Placental epithelial cell (primary cell): ENCODE measurements at places on chromosomes 1 and 21. TPM values are rescaled to one million over a fixed set of nuclear protein-coding genes. Genes with fewer than 3 reads are reported as not detected.

CCDC190 gene
- not detected in 2 replicates for total RNA-seq

CXADR gene
- 0.39 and 0.43 TPM in 2 replicates for total RNA-seq

CELSR2 gene
- 3.1 and 8.6 TPM in 2 replicates for total RNA-seq

NTNG1 gene
- under 0.01 and 0.33 TPM in 2 replicates for total RNA-seq

EFCAB7 gene
- 3.8 and 5.1 TPM in 2 replicates for total RNA-seq

TESK2 gene
- total RNA-seq = 10.8 and 13.3 TPM in 2 replicates

CFAP141 gene
- not detected in 2 replicates for total RNA-seq

APCS gene
- not detected in 2 replicates for total RNA-seq

ASPM gene
- 7.1 and 14.2 TPM in 2 replicates for total RNA-seq

ASCL5 gene
- not detected in 2 replicates for total RNA-seq

FCGR2B gene
- not detected in 2 replicates for total RNA-seq

GBP6 gene
- 0.11 TPM in 1 of 2 replicates, not detected in the other for total RNA-seq

DLGAP3 gene
- under 0.01 TPM in 2 replicates for total RNA-seq

LIX1L gene
- total RNA-seq = 7.9 and 12.5 TPM in 2 replicates

DAP3 gene
- total RNA-seq = 44.9 and 54.6 TPM in 2 replicates

CDCA8 gene
- 2.7 and 7.9 TPM in 2 replicates for total RNA-seq

ABCG1 gene
- under 0.01 and 2.8 TPM in 2 replicates for total RNA-seq

PALMD gene
- not detected in 2 replicates for total RNA-seq

FAM163A gene
- total RNA-seq = not detected in 2 replicates

NCF2 gene
- total RNA-seq = 8.6 and 48.4 TPM in 2 replicates

OLFML3 gene
- total RNA-seq = 670 and 834 TPM in 2 replicates

KCNQ4 gene
- total RNA-seq = 0.33 TPM in 1 of 2 replicates, not detected in the other

KRTAP12-3 gene
- total RNA-seq = not detected in 2 replicates

PBX1 gene
- total RNA-seq = 77.6 and 165 TPM in 2 replicates

OR2M3 gene
- not detected in 2 replicates for total RNA-seq

TMEM59 gene
- total RNA-seq = 215 and 309 TPM in 2 replicates

ELAPOR1 gene
- 0.39 and 0.98 TPM in 2 replicates for total RNA-seq

TRIM67 gene
- total RNA-seq = not detected in 2 replicates

CHRNB2 gene
- total RNA-seq = under 0.01 and 0.22 TPM in 2 replicates

CHIA gene
- under 0.01 and 0.11 TPM in 2 replicates for total RNA-seq

PADI2 gene
- total RNA-seq = under 0.01 and 0.43 TPM in 2 replicates

OR2T33 gene
- total RNA-seq = under 0.01 and 0.54 TPM in 2 replicates

CRP gene
- under 0.01 TPM in 1 of 2 replicates, not detected in the other for total RNA-seq

ERICH3 gene
- total RNA-seq = not detected in 2 replicates

DNAH14 gene
- total RNA-seq = 2.7 and 3.1 TPM in 2 replicates

TCEA3 gene
- 18.2 and 38.9 TPM in 2 replicates for total RNA-seq

HRNR gene
- not detected in 2 replicates for total RNA-seq

GRHL3 gene
- total RNA-seq = not detected in 2 replicates

CD1E gene
- total RNA-seq = not detected in 2 replicates
